GM19239 (cell line): ENCODE measurements at places on chromosomes 12 and 14.

GRCh38 chr12:5032821-5033220 is 10.9 kb upstream of the KCNA5 start:
- no peak for DNase-seq

DNA sequence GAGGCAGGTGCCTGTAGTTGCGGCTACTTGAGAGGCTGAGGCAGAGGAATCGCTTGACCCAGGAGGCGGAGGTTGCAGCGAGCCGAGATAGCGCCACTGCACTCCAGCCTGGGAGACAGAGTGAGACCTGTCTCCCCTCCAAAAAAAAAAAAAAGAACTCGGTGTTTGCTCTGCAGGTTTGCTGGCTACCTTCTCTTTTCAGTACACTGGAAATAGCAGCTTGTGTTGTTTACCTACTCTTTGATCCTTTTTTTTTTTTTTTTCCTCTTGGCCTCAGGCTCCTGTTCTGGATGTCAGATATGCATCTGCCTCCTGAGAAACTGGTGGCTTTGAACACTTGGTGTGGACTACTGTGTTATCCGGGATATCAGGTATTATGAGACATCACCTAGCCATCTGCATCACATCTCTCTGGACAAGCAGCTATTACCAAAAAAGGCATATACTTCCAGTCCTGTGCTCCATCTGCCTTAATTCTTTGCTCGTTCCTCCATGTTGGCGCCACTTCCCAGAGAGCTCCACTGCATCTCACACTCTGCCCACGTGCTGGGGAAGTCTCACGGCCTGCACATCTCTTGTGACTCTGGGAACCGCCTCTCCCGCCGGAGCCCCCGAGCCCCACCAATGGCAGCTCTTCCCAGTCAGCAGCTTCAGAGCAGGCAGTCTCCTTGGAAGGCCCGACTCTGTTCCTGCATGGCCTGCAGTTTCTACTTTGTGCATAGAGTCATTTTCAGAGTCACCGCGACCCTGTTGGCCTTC is 50.9 kb upstream of the TRAF3 start:
- no peak for DNase-seq

DNA sequence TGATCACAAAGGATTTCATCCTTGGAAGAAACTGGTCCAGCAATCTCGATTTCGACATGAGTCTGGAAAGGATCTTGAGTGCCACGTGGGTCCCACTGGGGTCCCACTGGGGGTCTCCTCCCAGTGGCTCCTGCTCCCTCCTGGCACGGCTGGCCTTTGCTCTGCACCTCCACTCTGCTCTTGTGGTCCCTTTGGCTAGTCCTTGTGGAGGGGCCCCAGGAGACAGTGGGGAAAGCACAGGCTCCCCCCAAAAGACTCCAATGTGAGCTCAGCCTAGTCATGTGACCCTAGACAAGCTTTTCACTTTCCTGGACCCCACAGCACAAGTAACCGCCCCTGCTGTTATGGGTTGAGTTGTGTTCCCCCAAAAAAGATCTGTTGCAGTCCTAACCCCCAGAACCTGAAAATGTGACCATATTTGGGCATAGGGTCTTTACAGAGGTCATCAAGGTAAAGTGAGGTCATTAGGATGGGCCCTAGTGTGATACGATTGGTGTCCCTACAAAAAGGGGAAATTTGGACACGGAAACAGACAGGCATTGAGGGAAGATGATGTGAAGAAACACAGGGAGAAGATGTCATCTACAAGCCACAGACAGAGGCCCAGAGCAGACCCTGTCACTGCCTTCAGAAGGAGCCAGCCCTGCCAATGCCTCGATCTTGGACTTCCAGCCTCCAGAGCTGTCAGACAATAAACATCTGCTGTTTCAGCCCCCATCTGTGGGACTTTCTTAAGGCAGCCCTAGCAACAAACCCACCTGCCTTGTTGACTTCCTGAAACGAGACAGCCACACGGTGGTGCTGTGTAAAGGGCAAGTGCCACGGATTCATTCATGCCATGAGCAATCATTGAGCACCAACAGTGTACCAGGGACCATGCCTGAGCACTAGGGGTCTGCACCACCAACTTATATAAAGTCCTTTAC is 23.8 kb upstream of the PPP2R5C start:
- DNase-seq, result no peak

DNA sequence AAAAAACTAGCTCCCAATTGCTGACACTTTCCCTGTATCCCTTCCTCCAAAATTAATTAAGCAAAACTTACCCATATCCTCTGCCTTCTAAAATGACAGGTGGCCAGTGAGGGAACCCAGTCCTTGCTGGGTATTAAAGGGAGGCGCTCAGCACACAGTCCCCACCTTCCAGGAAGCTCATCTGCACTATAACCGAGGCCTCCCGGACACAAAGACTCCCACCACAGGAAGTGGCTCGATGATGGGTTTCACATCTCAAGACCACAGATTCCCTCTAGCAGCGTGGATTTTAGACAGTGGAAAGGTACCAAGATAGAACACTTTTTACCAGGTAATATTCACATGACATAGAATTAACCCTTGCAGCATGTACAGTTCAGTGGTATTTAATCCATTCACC is 126.8 kb upstream of the NCOR2 start:
- DNase-seq, result peak; percentile 52
